ENCODE measurements at places on chromosomes 5 and 9.

- no peak for DNase-seq
Measured at GRCh38 chr9:129665389-129665775, at the start of gene PRRX2. Gene PRRX2 (plus strand): TSS chr9:129665647. CDS start chr9:129665868, 221 bp downstream.

DNA sequence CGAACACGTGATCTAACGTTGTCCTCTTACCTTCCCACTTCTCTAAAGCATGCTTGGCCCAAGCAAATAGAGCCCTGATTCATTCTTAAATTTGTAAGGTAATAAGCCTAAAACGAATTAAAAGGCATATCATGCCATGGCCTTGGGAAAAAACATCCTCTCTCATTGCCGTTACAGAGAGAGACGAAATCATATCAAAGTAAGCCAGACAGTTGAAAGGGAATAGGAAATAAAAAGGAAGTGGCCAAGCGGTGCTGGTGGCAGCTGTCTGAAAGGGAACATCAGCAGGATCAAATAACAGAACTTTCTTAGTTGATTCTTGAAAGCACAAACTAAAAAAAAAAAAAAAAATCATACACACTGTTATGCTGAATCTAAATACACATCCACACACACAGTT is 49.1 kb upstream of the CDH6 start:
- DNase-seq, result no peak

DNA sequence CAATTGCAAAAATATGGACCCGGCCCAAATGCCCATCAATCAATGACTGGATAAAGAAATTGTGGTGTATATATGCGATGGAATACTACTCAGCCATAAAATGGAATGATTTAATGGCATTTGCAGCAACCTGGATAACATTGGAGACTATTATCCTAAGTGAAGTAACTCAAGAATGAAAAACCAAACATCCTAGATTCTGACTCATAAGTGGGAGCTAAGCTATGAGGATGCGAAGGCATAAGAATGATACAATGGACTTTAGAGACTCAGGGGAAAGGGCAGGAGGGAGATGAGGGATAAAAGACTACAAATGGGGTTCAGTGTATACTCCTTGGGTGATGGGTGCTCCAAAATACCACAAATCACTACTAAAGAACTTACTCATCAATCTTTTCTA is 247.6 kb upstream of the FBXL7 start:
- no peak for DNase-seq

- no peak for DNase-seq
Measured at GRCh38 chr5:52776116-52776515, 11.6 kb upstream of the ITGA1 start.

DNA sequence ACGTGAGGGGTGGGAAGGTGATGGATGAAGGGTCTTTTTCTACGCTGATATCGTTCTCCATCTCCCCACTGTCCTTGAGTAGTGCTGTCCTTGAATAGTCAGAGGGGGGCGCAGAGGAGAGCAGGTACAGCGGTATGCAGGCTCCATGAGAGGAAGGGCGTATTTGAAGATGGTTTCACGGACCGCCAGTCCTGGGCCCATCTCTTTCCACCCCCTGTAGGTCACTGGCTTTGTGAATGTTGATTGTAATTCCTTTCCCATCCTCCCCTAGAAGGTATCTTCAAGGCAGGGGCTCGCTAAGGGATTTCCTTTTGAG is 40.8 kb upstream of the DAB2IP start:
- no peak for DNase-seq

DNA sequence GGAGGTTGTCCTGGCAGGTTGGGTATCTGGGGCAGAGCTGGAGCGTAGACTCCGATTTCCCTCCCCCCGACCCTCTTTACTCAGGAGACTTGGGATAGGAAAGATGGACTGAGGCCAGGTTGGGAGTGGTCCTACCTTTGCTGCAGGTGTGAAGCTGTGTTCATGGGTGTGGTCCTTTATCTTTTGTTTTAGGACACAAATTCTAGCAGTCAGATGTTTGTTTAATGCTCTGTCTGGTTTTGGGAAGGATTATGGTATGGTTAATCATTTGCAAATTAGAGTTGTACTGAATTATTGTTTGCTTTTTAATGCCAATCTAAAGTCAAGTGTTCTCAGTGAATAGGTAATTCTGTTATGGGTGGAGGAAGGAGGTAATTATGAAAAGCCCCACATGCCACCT is 14.1 kb upstream of the FAM120AOS start:
- no peak for DNase-seq

- no peak for DNase-seq
Measured at GRCh38 chr9:89426384-89426961, 71.4 kb downstream of the SEMA4D start.

DNA sequence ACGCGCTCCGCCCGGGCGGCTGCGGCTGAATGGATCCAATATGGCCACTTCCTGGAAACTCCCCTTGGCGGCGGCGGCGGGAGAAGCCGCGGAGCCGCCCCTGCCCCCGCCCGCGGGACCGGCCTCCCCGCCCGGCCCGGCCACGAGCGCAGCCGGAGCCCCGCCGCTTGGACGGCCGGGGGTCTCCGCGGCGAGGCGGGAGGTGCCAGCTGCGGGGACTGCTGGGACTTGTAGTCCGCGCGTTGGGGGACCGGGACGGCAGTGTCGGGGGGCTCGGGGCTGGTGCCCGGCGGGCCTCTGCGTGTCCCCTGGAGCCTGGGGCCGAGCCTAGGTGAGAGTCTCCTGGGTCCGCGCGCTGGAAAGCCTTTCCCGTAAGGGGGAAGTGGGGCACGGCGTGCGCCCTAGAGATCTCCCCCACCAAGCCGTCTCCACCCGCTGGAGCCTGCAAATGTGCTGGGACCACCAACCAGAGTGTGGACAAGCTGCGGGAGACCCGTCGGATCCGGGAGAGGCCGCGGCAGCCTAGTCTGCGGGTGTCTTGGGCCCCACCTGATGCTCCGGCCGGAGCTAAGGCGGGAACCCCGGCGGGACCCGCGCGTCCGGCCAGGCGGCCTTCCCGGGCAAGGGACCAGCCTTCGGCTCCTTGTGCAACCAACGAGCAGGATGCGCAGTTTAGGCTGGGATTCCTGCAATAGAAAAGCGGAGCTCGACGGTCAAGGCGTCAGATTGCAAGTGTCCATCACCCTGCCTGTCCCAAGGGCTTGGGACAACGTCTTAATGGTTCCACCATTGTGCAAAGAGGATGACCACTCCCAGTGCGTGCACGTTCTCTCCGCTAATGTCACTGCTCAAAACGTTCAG is at the start of gene SEPTIN8:
SEPTIN8 (minus strand) TSS at position 31 of the 861 bp plus-strand sequence. CDS start 102 bp downstream, outside the sequence.
- DNase-seq, result peak; percentile 11

- DNase-seq, result no peak
Measured at GRCh38 chr5:156254196-156254595, 72.8 kb upstream of the SGCD start.

GRCh38 chr5:6202968-6203365 is 175.4 kb downstream of the MED10 start:
- no peak for DNase-seq

DNA sequence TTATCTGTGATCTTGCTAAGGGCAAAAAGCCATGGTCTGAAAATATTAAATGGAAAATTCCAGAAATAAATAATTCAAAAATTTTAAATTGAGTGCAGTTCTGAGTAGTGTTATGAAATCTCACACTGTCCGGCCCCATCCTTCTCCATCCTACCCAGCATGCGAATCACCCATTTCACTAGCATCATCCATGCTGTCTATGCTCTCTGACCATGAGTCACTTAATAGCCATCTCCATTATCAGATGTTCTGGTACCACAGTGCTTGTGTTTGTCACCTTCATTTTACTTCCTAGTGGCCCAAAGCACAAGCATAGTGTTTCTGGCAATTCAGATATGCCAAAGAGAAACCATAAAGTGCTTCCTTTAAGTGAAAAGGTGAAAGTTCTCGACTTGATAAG is 63.3 kb upstream of the SMC5 start:
- DNase-seq, result no peak

DNA sequence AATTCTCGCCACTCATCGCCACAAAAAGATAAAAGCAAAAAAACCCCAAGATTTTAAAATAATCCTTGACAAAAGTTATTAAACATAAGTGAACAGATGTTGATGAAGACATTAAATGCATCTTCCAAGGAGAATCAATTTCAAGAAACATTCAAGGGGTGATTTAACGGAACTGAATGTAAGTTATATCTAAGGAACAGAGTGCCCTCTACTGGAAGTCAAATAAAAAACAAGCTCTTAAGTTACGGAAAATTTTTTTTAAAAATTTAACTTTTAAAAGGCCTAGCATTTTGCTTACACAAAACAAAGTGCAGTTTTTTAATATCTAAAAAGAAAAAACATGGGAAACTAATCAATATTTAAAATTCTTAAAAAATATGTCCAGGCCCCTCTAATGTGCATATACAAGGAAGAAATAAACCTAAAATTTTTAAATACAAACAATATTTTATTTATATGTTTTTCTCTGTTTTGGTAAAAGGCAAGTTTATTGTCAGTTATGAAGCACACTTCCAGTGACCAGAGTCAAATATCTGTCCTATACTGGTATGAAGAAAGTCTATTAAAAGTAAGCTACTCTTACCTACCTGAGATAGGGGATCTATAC is 28.0 kb downstream of the TEX10 start:
- no peak for DNase-seq

DNA sequence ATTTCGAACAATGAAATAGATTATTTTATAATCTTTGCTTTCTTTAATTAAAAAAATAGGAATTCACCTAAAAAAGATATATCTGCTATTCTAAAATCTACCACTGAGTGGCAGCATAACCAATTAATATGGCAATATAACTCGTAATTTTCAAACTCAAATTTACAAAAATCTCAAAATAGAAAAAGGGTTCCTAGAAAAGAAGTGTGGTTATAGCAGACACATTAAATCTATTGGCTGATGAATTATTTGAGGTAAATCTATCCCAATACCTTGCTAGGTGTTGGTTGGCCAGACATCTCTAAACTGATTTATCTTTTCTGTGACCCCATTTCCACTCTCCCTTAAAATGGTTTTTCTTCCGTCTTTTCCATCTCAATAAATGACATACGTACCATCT is 30.2 kb upstream of the NRG2 start:
- DNase-seq, result no peak

DNA sequence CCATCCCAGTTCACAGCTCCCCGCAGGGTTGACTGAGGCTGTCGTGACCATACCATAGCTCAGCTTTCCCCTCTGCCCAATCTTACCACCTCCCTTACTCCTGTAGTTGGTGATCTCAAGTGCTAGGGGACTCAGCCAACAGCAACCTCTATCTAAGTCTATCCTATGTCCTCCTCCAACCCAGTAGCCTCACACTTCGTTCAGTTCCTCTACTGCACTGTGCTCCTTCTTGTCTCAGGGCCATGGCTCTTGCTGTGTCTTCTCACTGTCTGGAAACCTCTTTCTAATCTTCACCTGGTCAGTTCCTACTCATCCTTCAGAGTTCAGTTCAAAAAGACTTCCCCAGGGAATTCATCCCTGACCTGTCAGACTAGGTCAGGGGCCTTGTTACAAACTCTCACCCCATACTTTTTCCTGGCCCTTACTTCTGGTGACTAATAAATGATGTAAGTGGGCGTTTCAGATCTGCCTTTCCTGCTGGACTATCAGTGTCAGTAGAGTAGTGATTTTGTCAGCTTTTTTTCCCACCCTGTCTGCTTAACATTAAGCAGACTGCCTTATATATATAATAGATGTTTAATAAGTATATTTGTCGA is 53.6 kb upstream of the NR3C1 start:
- DNase-seq, result no peak

GRCh38 chr5:128632264-128632663 is 94.2 kb upstream of the FBN2 start:
- DNase-seq, result no peak

- no peak for DNase-seq
Measured at GRCh38 chr9:101247297-101247696, 137.5 kb downstream of the BAAT start.

GRCh38 chr5:110351430-110351829 is 375.0 kb downstream of the TMEM232 start:
- no peak for DNase-seq

GRCh38 chr5:431711-432050 is 11.3 kb upstream of the EXOC3 start:
- no peak for DNase-seq

DNA sequence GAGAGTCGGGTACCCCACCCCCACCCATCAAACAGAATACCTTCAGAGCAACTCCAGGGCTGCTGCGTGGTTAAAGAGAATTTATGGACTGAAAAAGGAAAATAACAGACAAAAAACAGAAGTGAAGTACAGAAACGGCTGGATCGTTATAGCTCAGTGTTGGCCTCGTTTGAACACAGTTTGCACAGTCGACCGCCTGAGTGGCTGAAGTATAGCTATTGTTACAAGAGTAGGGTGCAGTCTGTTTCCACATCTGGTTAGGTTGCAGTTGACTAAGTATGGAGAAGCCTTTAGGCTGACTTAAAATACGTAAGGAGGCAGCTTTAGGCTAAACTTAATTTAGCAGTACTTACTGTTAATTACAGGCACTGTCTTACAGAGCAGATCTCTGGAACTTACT is 121.2 kb downstream of the GCNT1 start:
- no peak for DNase-seq

GRCh38 chr9:115520646-115521045 is 402.7 kb upstream of the TNC start:
- no peak for DNase-seq

- no peak for DNase-seq
Measured at GRCh38 chr5:154112255-154112654, 73.5 kb downstream of the MFAP3 start.

DNA sequence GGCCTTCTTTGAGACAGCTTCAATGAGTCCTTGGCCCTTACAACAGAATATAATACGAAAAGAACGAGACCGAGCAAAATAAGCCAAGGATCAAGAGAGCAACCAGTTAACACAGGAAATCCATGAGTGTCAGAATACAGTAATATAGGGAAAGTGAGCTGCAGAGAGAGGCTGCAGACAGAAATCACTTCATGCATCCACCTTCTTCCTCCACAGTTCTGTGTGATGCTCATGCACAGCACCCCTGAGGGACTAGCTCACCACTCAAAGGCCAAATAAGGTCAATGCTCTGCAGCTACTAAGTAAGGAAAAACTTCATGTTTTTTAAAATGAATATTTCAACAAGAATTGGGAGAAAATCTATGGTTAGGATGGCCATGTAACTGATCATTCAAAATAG is 257.1 kb downstream of the MCTP1 start:
- no peak for DNase-seq

DNA sequence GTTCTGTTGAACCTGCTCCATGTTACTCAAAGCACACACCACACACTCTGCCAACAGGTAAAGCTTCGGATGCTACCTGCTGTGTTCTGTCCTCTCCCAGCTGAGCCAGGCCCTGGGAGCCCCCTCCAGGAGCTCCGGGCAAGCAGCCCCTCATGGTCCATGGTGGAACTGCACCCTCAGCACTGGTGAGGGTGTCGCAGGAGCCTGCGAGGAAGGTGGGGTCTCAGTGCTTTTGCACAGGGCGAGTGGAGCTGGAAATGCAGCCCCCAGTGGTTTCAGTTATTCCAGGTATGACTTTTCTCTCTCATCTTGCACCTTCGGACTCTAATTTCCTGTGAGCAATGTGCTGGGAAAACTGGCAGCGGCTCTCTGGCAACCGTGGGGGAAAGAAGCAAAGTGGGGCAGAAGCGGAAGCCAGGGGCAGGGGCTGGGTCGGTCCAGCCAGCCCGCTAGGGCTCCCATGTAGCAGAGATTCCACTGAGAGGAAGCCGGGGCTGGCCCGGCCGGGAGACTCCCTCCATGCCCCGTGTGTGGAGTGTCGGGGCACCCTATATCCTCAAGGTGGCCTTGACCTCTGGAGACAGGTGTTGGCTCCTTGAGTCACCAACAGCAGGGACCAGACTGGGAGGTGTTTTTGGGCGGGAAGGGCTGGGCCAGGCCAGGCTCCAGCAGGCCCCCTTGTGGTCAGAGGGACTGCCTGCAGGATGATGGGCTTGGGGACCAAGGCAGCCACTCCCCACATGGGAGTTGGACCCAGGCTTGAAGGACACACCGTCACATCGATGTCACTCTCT is 75.6 kb upstream of the PRSS3 start:
- peak; percentile 14 for DNase-seq

Data from NCI-H774 (cell line).